Activated CD4-positive, alpha-beta T cell treated with anti-CD3 and anti-CD28 coated beads for 24 hours (primary cell): ENCODE measurements at places on chromosomes 4 and X.

DNA sequence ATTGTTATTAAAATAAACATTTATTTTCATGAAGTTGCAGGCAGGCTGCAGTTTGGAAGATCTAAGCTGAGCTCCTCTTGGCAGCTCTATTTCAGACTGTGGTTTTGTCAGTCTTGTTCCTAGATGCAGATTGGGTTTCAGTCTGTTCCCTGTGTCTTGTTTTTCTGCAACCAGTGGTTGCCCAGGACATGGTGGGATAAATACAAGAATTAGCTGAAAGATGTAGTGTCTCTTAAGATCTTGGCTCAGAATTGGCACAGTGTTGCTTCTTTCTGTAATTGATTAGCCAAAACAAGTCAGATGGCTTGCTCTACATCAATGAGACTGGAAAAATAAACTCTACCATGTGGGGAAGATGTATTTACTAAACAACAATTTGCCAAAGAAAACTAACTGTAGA lies 283.0 kb upstream of the BOD1L1 start:
- no peak for DNase-seq

DNA sequence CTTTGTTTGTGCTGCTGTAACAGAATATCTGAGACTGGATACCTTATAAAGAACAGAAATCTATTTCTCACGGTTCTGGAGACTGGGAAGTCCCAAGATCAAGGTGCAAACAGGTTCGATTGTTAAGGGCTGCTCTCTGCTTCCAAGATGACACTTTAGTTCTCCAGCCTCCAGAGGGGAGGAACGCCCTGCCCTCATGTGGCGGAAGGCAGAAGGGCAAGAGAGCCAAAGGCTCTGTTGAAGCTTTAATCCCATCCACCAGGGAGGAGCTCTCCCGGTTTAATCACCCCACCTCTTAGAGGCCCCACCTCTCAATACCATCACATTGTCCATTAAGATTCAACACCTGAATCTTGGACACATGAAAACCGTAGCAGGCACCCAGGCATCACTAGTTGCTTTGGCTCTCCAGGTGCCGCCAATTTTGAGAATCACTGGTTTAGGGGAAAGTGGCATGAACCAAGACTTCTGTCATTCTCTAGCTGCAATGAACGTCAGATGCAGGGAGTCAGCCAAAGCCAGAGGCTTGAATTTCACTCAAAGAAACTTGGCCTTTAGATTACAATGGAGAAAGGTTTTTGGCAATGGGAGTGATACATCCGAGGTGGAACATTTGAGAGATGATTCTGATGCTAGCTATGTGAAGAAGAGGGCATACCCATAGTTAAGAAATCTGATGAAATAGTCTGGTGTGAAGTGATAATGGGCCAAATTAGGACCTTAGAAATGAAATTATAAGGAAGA lies 15.7 kb downstream of the FHL1 start:
- peak; percentile 32 for DNase-seq

DNA sequence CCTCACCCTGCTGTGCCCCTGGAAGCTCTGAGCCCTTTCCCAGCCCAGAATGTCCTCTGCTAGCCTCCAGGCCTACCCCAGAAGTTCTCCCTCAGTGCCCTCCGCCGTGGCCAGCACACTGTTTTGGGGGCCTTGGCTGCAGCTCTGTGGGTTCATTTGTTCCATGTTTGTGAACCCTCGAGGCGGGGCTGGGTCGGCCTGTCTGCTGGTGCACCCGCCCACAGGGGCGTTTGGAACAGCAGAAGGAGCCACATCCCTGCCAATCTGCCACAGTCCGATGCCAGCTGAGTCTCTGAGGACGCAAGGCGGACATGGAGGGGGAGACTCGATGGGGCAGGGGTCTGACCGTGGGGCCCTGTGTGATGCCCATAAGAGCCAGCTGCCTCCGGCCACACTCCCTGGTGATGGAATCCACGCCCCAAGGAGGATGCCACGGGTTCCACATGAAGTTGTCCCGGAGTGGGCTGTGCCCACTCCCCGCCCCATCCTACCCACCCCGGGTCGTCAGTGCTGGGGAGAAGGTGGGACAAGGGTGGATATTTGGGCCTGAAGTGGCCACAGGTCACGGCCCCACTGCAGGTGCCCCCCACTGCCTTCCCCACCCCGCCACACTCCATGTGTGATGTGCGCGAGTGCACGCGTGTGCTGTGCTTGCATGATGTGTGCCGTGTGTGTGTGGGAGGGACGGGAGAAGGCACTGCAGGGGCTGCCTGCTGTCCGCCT lies 7.1 kb downstream of the ATP5ME start:
- DNase-seq, result no peak

GRCh38 chr4:86688026-86688425 lies 93.9 kb downstream of the PTPN13 start:
- DNase-seq, result no peak

- no peak for DNase-seq
These were observed 924 bp upstream of the IRAK1 start for GRCh38 chrX:154020536-154021115.

GRCh38 chrX:11437642-11438379 lies 144.6 kb downstream of the AMELX start:
- DNase-seq, result no peak

DNA sequence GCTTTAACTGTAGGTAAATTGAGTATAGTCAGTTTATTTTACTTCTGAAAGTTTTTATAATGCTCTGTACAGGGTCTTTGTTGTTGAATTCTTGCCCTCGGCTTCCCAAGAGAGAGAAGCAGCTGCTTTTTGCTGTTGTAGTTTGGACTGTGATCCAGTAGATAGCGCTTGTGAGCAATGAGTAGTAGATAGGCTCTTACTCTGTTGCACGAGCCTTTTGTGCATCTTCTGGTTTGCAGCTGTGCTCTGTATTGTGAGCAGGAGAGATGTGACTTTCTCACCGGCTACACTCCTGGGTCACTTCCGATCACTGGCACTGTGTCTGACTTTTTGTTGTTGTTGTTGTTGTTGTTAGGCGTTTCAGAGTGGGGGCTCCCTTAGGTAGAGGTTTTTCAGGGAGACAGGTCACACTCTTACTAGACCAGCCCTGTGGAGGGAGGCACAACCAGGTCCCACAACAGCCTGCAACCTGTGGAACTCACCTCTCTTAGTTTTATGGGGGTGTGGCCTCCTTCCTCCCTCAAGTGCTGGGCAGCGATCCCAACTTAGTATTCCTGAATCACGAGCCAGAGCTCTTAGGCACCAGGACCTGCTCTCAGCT lies 822.1 kb upstream of the GALNTL6 start:
- DNase-seq, result no peak

GRCh38 chr4:661881-662761 lies 12.0 kb downstream of the ATP5ME start:
- DNase-seq, result no peak

DNA sequence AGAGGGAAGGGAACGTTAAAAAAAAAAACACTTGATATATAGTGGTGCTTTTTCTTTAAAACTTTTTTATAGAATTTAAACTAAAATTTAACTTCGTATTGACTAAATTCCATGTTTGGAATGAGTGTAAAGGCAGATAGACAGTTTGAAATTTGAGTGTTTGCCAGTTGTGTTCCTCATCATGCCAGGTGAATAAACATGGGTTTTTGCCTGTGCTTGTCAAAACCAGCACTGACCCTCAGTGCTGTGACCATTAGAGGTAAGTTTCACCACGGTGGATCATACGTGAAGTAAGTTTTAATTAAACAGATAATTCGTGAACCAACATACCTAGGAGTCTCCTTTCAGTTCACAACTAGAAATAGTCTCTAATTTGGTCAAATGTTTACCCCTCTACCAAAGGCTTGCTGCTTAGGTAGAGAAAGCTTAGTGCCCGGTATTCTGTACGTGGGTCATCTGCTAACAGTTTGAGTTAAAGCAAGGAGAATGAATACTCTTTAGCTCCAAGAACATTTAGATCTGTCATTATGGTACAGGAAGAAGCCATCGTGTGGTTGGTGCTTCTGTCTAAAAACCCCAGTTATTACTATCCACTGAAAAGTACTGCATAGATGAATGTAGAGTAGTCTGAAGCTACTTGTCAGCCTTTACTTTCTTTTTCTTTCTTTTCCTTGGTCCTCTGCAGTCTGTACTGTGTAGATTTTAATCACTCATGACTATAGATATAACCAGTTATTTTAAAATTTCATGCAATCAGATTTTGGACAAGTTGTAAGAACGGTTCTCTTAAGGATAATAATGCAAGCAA lies 32.7 kb downstream of the KIAA0232 start:
- DNase-seq, result no peak

GRCh38 chr4:87949961-87950360 lies 25.6 kb upstream of the SPP1 start:
- DNase-seq, result no peak

GRCh38 chr4:52052475-52052780 lies 1.3 kb downstream of the SPATA18 start:
- no peak for DNase-seq

GRCh38 chr4:148539387-148539786 lies 97.2 kb upstream of the NR3C2 start:
- no peak for DNase-seq

GRCh38 chrX:133005042-133005441 lies 46.6 kb upstream of the HS6ST2 start:
- DNase-seq, result no peak

- no peak for DNase-seq
These were observed 2.3 kb downstream of the IKBKG start for GRCh38 chrX:154549766-154550165.

- no peak for DNase-seq
These were observed 168.2 kb downstream of the DCTD start for GRCh38 chr4:182748949-182749348.

- no peak for DNase-seq
These were observed 2.9 kb upstream of the USP53 start for GRCh38 chr4:119209586-119209985.

DNA sequence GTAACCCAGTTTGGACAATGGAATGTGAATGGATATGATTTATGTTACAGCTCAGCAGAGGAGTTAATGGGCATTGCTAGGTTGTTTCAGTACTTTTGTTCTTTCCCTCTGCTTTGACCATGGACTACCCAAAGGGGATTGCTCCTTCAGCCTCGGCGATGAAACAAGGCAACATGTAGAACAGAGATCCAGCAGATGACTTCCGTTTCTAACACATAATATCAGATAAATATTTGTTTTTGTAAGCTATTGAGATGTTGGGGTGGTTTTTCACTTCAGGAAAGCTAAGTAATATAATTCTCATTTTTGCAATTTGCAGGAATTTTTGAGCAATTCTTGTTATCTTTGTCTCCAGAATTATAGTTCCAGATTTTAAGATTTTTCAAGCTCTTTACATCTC lies 934.6 kb upstream of the GRID2 start:
- DNase-seq, result no peak

DNA sequence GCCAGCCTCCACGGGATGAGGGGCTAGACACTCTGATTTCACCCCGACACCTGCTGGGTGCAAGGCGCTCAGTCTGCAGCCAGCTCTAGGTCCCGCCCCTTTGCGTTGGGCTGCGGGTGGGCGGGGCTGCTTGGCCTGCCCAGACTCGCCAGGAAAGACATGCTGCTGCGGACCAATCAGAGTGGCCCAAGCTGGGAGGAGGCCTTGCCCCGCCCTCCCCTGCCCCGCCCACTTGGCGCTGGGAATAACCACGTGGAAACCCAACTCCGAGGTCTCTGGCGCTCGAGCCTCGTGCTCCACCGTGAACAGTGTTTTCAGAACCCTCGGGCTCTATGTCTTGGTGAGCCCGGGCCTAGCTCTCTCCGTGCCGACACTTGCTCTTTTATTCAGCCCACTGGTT lies 5.3 kb upstream of the VMA21 start:
- DNase-seq, result no peak

DNA sequence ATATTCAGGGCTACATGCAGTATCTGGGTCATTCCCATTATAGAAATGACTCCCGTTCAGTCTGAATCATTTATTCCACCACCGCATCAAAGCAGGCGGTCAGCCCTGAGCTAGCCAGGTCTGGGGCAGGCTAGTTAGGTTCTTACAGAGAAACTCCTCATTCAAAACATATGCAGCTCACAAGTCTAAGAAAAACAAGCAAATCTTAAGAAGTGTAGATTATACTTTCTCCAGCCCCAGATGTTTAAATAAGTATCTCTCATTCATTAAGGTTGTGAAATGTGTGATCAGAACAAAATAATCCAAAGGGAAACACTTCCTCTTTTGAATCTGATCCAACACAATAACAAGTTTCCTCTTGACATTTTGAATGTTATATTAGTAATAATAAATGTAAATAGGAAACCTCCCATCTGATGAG lies 441.9 kb downstream of the INPP4B start:
- no peak for DNase-seq

DNA sequence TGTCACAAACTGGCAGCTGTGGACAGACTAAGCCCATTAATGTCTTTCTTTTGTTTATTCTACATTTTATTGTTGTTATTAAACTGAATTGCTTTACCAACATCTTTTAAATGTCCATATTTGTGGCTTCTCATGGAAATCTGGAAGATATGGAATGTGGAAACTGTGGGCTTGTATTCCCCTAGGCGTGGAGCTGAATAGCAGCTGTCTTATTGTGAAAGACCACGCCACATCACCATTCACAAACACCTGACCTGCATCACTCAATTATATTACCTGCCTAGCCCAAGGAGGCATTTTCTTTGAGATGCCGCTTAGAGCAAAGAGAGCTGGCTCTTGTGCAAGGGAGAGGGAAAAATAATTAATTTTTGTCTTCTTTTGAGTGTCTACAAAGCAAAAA lies 96.9 kb upstream of the GPRIN3 start:
- DNase-seq, result no peak

DNA sequence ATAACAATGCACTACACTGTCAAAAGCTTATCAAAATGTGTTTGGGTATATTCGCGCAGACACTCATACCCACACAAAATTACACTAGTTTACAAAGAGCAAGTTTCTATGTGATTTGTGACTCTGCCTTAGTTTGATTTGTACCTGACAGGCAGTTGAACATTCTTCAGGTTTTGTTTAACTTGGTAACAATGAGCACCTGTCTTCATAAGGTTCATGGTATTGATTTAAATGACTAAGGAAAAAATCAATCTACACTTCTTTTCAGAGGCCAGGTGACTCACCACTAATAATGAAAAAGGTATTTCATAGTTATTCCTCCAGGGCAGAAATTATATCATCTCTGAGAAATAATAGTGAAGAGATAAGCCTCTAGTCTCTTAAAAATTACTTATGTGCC lies 1114.6 kb upstream of the AGA start:
- DNase-seq, result no peak

- no peak for DNase-seq
These were observed 671 bp downstream of the HPF1 start for GRCh38 chr4:169756971-169757574.

DNA sequence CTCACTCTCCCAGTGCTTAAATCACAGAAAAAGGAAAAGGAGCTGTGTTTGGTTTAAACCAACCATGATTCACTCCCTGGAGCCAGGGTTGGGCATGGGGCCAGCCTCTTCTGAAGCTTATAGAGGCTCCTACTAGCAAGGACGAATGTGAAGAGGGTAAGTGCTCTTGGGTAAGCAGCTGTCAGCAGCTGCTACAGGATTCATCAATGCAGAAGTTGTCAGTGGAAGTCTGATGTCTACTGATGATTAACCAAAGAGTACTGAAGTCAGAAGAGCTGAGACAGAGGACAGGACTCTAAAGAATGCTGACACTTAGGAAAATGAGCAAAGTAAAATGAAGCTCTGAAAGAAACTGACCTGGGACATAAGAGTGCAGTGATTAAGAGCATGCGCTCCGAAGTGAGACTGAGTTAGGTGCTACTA lies 32.7 kb upstream of the JADE1 start:
- DNase-seq, result no peak
